NCI-H1694 treated with DMSO at 0.1 percent for 48 hours (cell line): ENCODE measurements at places on chromosomes 4 and X.
A peak's percentile ranks its signal among the peaks of the same experiment; 100 is the strongest.

GRCh38 chr4:47711183-47711582 is 126.7 kb downstream of the CORIN start:
- DNase-seq = no peak

- no peak for DNase-seq
Measured at GRCh38 chr4:47785153-47785552, 52.7 kb downstream of the CORIN start.

DNA sequence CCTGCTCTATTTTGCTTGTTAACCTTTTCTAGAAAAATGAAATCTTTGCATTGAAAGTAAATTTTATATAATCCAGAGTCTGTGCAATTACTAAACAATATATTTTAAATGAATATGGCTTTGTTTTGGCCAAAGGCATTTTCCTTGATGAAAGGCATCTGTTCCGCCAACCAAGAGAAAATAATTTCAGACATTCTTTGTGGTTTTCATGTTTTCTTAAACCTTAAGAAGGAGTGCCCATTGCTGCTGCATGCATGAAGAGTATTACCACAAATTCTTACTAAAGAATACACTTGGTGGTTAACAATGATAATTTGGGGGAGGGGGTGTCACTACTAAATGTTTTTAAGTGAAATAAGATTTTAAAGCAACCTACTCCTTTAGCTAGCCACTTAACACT is 2.7 kb upstream of the PDGFC start:
- DNase-seq = no peak

DNA sequence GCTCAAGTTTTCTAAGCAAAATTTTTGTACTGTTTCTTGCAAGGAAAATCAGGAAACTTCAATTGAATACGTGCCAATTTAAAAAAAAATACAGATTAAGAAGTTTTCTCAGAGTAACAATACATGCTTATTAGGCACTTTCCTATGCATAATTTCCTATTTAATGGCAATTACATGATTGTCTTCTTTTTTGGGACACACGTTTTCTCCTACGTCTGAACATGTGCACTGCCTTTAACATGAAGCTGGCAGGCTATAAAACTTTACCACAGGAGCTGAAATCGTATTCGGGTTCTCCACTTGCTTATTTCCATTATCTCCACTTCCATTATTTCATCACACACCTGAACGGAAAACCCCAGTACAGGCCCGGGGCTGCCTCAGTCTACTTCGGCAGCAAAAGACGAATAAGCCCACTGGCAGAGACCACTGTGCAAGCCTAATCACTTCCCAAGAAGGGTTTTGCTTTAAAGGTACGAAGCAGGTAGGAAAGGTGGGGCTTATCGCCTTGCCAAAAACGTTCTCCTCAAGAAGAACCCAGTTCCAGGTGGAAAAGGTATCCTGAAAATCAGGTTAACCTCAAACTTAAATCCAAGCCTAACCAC is 575 bp downstream of the RCHY1 start:
- no peak for DNase-seq

GRCh38 chrX:122777766-122778165 is 406.3 kb upstream of the GRIA3 start:
- DNase-seq = no peak

DNA sequence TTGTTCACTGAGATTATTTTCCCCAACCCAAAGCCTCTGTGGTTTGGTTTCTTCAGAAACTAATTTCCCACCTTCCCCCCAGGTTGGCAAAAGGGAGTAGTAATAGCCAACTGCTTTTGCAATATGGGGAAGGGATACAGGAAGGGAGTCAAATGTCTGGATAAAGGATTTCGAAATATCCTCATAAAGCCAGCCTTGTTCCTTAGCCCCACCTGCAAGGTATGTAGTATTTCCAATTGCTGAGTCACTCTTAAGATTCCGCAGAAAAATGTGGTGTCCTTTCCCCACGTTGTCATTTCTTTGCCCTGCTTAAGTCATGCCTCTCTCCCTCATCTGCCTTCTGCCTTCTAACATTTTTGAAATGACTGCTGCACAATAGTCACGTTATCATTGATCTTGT is 138.8 kb upstream of the DCAF8L1 start:
- DNase-seq = no peak

DNA sequence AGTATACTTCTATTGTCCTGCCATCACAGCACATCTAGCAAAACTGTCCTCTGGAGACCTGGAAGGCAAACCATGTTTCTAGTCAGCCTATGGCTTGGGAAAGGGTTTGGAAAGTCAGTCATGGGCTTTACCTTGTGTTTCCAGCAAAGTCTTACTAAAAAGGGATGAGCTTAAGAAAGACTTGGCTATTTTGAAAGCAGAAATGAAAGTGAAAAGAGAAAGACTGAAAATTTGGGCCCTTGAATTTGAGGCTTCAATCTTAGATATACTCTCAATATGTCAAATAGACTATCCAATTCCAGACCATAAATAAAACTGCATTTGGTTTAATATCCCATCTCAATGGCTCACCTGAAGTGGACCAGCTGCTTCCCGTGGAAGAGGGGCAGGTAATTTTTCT is 127.9 kb downstream of the ZNF330 start:
- no peak for DNase-seq

DNA sequence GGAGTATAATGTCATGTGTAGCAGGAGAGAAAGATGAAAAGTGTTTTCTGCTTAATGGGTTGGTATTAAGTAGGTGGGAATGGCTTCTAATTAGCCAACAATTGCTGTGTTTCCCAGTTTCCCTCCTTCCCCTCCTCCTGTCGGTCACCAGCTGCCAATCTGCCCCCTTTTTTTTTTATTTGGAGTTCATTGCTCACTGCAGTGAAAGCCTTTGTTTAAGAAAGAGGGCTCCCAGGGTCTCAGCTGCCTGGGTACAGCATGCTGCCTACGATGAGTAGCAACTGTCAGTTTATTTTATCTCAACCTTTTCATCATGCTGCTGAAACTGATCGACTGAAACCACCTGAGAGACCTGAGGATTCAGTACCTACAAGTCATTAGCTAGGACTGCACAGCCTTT is 149.0 kb downstream of the POU4F2 start:
- no peak for DNase-seq

DNA sequence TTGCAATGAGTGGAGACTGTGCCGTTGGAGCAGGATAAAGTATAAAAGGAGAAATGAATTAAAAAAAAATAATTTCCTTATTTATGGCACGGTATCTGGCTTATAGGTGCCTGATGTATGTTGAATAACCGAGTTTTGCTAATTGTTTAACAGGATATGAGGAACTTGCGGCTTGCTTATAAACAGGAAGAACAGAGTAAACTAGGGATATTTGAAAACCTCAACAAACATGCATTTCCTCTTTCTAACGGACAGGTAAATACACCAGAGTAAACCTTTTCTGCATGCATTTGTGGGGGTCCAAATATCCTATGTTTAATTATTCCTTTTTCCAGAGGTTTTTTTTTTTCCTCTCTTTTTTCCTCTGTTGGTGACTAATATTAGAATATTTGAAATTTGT is 36.8 kb downstream of the MTMR1 start:
- DNase-seq = no peak

DNA sequence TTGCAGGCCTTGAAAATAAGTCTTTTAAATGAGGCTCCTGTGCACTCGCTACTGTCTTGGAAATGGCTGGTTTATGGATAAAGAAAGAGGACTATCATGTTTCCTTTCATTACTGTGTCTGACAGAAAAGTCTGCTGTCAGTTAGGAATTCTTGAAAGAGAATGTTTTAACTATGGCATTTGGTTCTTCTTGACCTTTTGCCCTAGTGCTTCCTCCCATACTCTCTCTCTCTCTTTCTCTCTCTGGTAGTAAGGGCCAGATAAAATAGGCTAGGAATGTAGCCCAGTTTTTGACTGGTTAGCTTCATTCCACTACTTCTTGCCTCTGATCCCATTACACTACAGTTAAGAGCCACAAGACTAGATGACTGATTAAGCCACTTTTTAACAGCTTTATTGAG is 29.8 kb downstream of the YY2 start:
- no peak for DNase-seq

GRCh38 chr4:47711646-47712045 is 126.2 kb downstream of the CORIN start:
- no peak for DNase-seq

GRCh38 chr4:185335579-185335978 is 60.1 kb downstream of the LRP2BP start:
- no peak for DNase-seq

- DNase-seq = no peak
Measured at GRCh38 chr4:1686440-1687036, 2.4 kb upstream of the FAM53A start.

GRCh38 chr4:163070023-163070422 is 96.7 kb downstream of the NAF1 start:
- no peak for DNase-seq

DNA sequence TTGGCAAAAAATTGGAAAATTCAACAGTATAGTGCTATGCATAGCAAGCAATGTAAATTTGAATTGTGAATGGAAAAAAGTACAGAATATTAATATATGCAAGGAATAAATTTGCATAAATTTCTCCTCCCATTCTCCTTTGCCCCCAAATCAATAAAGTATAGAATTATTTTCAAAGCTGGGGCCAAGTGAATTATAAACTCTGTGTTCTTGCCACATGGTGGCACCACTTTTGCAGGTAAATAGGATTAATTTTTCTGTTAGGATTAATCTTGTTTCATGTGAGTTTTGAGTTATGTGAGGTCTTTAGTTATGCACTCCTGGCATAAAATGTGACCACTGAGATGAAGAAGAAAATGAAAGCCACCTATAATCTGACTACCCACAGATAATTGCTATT is 19.9 kb downstream of the COPS4 start:
- peak; percentile 4 for DNase-seq

GRCh38 chrX:53990171-53990570 is 54.1 kb downstream of the PHF8 start:
- DNase-seq = no peak

- DNase-seq = no peak
Measured at GRCh38 chrX:110699109-110699508, 96.5 kb downstream of the CHRDL1 start.

DNA sequence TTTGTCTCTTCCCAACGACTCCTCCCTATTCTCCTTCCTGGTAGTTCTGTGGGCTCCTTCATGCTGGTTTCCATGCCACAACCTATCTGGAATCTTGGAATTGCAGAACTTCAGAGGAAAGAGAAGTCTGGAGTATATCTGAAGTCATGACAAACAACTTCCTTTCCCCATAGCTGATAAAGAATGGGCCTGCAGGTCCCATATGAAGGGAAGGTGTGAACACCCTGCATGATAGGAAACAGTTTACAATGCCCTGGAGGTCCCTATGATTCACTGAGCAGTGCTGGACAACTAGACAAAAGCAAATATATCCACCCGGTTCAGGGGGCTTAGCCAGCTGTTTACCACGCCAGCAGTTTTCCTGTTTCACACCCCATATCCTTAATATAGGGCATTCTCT is 19.4 kb downstream of the FAM9C start:
- no peak for DNase-seq

DNA sequence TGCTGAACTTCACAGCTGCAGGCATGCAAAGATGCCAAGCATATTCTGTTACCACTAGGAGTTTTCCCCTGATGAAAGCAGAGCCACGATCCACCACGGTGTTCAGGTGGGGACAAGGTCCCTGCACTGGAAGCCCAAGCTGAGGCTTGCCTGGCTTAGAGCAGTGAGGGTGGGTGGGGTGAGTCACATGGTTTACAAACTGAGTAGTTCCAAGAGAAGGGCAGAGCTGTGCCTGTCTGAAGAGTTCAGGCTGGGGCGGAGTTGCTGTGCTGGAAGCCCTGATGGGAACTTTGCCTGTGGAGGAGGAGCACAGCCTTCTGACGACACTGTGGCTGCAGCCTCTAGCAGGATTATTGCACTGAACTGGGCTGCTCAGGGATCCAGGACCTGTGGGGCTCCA is 45.5 kb downstream of the FAM9B start:
- no peak for DNase-seq

GRCh38 chrX:18698737-18699650 is 8.5 kb upstream of the PPEF1 start:
- DNase-seq = no peak

GRCh38 chr4:57159866-57160265 is 49.7 kb upstream of the IGFBP7 start:
- DNase-seq = no peak

- DNase-seq = peak; percentile 39
Measured at GRCh38 chr4:73068491-73069337, 802 bp downstream of the COX18 start.

DNA sequence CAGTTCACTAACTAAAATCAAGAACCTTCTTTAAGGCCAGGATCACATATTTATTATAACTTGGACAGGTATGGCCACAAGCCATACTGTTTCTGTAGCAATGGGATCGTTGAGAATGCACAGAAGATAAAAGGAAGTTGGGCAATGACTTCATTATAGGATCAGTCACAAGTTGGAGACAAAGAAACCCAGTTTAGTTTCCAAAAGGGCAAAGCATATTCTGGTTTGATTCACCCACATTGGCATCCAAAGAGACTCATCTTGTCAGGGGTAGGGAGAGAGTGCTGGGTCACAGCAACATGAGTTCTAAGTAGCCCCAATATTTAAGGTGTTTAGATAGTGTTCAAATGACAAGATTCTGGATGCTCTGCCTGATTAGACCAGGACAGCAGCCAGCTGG is 317.1 kb upstream of the GALNT7 start:
- no peak for DNase-seq

DNA sequence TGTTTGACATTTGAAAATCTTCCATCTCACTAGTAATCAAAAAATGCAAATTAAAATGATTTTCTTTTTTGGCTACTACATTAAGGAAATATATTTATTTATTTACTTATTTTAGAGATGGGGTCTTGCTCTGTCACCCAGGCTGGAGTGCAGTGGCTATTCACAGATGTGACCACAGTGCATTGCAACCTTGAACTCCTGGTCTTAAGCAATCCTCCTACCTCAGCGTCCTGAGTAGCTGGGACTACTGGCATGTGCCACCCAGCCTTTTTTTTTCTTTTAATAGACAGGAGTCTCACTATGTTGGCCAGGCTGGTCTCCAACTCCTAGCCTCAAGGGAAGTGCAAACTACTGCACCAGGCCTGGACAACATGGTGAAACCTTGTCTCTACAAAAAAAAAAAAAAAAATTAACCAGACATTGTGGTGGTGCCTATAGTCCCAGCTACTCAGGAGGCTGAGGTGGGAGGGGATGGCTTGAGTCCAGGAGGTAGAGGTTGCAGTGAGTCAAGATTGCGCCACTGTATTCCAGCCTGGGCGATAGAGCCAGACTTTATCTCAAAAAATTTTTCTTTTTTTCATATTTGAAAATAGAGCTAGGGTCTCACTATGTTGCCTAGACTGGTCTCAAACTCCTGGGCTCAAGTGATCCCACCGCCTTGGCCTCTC is 4.4 kb upstream of the SMIM14 start:
- no peak for DNase-seq

DNA sequence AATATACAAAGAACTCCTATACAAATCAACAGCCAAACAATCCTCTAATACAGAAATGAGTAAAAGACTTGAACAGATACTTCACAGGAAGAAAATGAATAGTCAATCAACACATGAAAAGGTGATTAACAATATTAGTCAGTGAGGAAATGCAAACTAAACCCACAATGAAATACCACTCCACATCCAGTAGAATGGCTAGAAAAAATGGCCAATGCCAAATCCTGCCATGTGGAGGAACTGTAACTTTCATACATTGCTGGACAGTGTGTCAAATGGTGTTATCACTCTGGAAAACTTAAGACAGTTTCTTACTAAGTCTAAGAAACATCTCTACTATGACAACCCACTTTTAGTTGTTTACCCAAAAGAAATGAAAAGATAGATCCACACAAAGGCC is 59.5 kb downstream of the NSG1 start:
- no peak for DNase-seq
